ENCODE measurements at places on chromosomes 2 and 18.
A peak's percentile ranks its signal among the peaks of the same experiment; 100 is the strongest.

GRCh38 chr2:16717477-16717876 is 51.8 kb upstream of the CYRIA start:
- DNase-seq: no peak

GRCh38 chr2:105631011-105631410 is 113.7 kb upstream of the NCK2 start:
- no peak for DNase-seq

GRCh38 chr2:224573724-224574123 is 11.4 kb downstream of the CUL3 start:
- DNase-seq: no peak

GRCh38 chr2:25305775-25306174 is 36.0 kb downstream of the DNMT3A start:
- DNase-seq: no peak

DNA sequence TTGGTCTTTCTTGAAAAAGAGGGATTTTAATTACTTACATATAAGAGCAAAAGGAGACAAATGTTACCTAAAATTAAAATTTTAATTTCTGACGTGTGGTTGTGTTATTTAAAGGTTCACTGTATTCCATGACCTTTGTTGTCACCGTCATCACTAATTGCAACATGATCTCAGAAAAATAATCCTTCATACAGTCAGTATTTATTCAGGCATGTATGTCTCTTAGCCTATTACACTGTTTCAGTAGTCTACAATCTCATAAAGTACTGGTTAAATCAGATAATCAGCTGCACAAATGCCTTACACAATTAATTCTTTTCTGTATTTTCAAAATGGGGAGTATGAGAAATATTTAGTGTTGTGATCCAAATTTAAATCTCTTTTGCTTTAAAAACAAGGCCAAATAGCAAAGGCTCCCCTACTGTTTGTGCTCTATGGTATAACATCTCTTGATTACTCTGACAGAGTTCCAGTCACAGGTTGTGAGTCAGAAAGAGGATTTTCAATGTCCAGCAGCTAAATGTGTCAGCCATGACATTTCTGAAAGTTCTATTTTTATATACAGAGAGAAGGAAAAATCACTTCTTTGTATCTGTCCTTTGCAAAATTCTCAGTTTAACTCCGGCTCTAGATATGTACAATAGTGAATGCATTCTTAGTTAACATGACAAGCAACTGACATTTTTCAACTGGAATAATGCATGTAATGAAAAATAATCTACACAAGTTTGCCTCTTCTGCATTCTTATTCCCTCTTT is 184.0 kb downstream of the FIGN start:
- DNase-seq: no peak

- DNase-seq: no peak
Measured at GRCh38 chr2:19635951-19636510, 265.8 kb downstream of the TTC32 start.

DNA sequence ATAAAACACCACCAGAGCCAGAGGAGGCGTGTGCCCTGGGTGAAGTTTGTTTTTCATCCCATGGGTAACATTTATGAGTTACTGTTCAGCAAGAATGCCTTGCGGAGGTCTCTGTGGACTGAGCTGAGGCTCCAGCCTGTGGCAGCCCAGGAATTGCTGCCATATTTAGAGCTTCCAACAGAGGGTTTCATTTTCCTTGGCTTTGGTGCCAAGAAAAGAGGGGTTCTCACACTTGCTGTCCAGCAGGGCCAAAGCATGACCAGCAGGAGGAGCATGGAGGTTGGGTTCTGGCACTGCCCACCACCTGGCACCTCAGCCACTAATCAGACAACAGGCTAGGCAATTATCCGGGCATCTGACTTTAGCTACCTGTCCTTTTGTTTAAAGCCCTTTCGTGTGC is 36.7 kb downstream of the EPAS1 start:
- DNase-seq: no peak

GRCh38 chr2:1814616-1815015 is 70.3 kb upstream of the PXDN start:
- DNase-seq: no peak

DNA sequence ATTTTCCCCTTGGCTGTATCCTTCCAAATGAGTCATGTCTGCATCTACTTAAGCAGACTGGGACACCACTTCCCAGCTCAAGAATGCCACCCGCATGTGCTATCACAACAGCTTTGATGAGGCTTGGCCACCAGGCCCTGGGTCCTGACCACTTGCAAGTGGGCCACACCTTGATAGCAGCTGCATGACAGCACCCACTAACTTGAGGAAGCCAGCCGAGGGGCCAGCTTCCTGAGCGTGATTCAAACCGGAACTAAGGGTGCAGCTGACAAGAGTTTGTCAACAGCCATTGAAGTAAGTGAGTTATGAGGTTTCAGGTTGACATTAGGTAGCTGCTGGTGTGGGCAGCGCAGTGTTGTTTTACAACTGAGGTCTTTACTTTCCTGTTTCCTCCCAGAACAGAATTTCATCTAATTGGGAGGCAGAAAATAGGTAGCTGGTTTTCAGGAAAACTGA is 54.4 kb downstream of the EPHA4 start:
- DNase-seq: peak; percentile 57

DNA sequence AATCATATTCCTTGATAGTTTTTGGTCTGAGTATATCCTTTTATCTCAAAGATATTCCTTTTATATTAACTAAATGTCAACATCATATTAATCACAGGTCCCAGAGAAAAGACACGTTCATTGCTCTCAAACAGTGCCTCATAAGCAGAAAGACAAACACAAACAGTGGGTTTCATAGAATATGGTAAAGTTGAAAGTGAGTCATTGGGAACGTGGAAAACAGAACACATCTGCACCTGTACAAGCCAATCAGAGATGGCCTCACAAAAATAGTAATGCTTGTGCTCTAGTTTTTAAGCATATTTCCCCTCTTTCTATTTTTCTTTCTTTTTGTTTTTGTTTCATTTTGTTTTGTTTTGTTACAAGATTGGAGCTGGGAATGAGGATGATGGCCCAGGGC is 328.4 kb upstream of the MAP2 start:
- DNase-seq: no peak

Measured in GM06990 (cell line).